ENCODE measurements at places on chromosomes 5 and 9.

DNA sequence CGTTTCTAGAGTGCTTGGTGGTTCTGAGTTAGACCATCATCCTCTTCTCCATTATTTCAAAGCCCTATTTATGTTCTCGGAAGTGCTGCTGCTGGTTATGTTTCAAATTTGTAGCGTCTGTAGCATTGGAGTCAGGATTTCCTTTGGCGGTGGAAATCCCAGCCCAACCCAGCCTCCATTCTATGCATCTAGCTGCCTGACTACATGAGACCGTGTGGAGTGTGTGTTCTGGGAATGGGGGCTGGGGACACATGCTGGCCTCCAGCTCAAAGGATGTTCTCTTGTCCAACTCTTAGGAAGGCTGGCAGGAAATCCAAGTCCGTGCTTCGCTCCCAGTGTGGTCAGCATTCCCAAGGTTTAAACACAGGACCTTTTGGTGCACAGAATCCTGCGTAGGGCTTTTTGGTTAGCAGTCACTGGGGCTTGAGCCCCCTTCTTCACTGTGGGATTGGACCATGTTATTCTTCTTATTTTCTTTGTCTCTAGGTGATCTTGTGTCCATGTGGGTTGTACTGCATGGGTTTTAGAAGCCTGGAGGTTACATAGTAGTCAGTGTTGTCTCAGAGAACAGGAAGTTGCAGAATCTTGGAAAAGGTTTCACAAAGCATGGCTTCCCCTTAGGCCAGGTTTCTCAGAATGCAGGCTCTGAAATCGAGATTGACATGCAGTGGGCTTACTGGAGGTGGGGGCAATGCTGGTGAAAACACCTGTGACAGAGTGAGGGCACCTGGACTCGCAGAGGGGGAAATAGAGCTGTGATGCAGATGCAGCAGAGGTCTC, 132.2 kb downstream of the ARHGAP26 start:
- DNase-seq, result no peak

GRCh38 chr5:50853151-50853550, 186.7 kb downstream of the PARP8 start:
- peak; percentile 75 for DNase-seq

DNA sequence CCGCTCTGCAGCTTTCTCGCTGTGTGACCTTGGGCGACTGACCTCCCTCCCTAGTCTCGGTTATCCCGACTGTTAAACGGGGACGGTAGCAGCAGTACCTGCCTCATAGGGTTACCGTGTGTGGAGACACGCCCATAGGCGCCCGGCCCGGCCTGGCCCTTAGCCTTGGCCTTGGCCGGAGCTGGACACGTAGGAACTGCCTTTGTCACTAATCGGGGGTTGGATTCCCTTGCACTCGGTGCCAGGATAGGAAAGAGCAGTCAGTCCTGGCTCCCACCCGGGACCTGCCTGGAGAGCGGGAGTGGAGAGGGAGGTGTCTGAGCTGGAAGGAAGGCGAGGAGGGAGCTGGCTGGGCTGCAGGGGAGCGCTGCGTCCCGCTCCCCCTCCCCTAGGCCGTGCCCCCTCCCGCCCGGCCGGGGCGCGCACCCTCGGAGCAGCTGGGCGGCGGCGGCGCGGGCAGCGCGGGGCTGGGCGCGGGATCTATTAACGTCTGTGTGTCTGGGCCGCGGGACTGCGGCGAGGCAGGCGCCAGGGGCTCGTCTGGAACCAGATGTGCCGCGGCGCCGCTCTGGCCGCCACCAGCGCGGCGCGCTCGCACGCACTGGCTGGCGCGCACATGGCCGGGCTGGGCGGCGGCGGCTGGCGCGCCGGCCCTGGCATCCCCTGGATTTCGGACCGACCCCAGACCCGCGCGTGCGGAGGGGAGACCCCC, 31.7 kb downstream of the PRRX2 start:
- DNase-seq, result peak; percentile 33

GRCh38 chr9:77839459-77840140, 191.5 kb upstream of the GNA14 start:
- DNase-seq, result no peak

DNA sequence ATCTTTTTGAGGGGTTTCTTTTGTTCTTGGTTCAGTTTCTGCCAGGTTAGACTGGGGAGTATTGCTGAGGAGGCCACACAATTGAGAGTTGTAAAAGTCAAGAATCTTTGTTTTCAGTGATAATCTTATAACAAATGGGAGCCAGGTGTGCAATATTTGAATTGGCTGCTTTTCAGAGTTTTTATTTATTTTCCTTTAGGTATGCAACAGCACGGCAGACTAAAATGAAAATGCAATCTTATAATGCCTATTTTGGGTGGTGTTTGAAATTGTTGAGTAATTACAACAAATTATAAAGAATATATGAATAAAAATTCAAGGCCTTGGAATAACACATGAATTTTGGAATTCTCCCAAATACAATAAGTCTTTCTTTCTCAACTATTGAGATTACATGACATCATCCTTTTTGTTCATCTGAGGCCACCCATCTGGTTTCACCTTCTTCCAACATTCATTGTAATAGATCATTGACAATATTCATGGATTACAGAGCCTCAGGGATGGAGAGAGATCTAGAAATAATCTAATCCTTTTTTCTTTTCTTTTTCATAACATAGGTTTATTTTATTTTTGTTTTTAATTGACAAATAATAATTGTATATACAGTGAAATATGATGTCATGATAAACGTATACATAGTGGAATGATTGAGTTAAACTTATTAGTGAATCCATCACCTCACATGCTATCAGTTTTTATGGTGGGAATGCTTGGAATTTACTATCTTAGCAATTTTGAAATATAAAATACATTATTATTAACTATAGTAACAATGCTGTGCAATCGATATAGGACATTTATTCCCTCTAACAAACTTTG, 1061.0 kb downstream of the NR2F1-AS1 start:
- DNase-seq, result no peak

- no peak for DNase-seq
Measured at GRCh38 chr5:160064417-160064810, 54.8 kb downstream of the PWWP2A start.

- no peak for DNase-seq
Measured at GRCh38 chr5:72651779-72652178, 144.6 kb upstream of the ZNF366 start.

DNA sequence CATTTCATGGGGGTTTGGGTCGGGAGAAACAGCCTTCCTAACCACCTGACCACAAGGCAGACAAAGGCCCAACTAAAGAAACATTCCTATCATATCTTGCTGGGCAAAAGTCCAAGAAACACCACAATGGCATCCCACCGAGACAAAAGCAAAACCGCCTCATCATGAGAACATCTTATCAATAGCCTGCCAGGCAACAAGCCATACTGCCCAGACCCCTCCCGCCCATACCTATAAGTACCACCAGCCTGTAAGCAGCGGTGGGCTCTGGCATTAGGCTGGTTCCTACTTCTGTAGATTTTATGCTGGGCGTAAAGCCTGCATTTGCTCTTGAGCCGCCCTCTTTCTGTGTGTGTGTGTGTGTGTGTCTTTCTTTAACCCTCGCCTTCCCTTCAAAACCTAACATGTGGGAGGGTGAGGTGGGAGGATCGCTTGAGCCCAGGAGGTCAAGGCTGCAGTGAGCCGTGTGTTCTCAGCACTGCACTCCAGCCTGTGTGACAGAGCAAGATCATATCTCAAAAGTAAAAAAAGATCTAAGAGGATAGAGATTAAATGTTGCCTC, 56.9 kb downstream of the PDE6A start:
- DNase-seq, result no peak

DNA sequence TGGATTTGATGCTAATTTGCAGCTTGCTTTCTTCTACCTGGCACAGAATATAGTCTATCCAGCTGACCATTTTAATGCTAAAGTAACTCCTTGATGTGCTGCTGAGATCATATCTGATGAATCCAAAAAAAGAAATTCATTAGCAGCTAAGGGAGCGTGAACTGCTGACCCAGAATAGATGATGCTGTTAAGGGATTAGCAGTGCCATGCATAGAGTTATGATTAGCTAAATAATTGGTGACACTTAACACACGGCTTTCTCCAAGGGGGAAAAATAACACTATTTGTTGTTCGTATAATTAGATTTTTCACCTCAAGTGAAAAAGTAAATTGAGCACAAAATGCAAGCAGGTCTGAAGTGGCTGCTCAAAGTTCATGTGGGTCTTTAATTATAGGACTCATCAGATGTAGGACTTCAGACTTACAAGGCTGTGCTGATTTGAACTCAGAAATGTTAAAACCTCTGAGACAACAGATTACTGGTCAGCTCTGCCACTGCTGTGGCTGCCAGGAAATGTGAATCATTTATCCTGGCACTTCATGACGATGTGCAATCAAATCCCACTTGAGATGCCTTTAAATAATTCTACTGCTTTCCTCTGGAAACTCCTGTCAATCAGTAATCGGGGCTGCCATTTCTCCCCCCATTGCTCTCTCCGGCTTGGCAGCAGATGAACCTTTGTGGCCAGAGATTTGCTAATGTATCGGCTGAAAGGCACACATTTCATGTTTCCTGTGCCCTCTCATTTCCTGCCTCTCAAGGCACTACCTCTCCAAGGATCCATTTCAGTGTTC, 291.6 kb upstream of the C9orf72 start:
- DNase-seq, result no peak

DNA sequence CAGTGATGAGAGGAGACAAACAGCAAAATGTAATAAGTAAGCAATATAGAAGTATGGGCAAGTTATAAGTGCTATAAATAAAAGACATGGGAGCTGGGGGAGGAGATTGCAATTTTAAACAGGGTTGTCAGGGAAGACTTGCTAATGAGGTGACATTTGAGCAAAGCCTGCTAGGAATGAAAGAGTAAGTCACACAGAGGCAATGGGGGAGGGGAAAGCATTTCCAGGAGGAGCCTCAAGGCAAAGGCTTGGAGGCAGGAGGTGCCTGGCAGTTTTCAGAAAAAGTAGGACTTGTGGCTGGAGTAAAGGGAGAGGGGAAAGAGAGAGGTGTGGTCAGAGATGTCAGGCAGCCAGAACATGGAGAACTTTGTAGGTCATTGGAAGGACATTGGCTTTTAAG, 124.4 kb upstream of the NMUR2 start:
- no peak for DNase-seq

DNA sequence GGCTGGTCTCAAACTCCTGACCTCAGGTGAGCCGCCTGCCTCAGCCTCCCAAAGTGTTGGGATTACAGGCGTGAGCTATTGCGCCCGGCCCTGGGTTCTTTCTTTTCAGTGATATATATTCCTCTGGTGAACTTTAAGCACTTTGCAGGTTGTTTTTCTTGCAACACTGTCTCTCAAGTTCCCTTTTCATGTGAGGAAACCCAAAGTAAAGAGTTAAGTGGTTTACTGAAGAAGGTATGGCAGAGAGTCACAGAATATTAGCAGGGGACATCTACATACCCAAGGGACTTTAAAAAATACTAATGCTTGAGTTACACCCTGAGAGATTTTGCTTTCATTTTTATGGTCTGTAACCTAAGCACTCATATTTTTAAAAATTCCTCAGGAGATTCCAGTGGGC, 6.7 kb upstream of the GAPT start:
- DNase-seq, result no peak

- DNase-seq, result no peak
Measured at GRCh38 chr9:12224449-12224848, 468.7 kb upstream of the TYRP1 start.
